Bone marrow (tissue), 2 donors: ENCODE measurements at places on chromosomes 5 and 9.

DNA sequence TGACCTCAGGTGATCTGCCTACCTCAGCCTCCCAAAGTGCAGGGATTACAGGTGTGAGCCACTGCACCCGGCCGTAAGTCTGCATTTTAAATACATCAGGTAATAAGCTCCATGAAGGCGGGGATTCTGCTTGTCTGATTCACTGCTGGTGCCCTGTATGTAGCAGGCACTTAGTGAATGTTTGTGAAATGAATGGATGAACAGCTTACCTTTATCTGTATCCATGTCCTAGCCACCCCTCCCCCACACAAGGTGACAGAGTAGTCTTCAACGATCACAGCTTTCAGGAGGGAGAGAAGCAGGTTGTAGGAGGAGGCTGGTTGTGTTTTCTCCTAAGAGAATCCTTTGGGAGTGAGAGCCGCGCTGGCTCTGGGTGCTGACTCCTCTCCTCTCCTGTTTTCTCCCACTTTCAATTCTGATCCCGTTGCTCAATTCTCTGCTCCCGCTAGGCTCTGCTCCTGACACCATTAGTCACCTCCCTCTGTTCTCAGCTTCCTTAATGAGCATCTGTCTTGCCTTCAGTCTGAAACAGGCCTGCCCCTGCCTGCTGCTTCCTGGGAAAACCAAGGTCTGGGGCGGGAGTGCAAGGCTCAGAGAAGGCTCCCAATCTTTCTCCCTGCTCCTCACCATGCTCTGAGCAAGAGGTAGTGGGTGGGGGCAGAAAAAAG, 88.8 kb upstream of the CTNNA1 start:
- no peak for DNase-seq

DNA sequence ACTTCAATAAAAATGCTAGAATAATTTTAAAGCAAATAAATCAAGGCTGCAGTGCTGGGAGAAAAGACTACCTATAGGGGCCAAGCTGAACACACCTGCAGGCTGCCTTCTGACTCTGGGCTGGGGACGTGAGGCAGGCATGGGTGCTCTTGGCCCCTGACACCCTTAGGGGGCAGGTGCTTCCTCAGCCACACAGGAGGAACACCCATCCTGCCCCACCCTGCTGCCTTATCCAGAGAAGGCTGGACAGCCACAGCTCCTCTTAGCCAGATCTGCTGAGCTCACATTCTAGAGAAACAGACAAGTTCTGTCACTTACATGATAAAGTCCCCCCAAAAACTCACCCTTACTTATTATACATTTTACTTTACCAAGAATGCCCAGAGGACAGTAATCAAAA, 6.6 kb upstream of the LMX1B start:
- no peak for DNase-seq

GRCh38 chr9:124454296-124454695, 4.0 kb downstream of the ADGRD2 start:
- no peak for DNase-seq

GRCh38 chr5:164353155-164353554, 847.7 kb downstream of the MAT2B start:
- no peak for DNase-seq

DNA sequence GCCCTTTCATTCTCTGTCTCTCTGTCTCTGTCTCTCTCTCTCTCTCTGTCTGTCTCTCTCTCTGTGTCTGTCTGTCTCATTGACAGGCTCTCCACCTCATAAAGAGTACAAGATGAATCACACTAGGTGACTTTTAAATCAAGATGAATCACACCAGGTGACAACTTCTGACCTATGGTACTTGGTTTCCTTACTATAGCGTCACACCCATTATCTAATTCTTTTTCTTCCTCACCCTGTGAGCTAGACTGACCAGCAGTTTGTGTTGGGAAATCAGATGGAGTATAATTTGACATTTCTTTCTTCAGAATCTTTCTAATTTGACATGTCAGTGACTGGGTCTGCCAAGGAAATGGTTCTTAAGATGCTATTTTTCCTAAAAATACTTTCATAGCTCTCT, 232.9 kb downstream of the ARRDC3 start:
- DNase-seq, result no peak

DNA sequence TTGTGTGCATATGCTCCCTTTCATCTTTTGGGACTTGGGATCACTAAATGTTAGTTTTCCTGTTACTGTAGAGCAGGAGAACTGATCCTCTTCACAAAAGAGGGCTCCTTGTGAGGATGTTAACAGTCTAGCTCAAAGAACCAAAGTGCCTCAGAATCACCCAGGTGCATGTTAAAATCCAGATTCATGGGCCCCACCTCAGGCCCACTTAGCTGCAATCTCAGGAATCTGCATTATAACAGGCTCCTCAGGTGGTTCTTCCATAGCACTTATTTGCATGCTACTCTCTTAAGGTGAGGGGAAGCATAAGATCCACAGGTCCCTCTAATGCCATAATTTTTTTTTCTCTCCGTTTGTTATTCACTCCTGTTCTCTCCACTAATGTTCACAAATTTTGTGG, 14.8 kb upstream of the MEF2C start:
- DNase-seq, result no peak

DNA sequence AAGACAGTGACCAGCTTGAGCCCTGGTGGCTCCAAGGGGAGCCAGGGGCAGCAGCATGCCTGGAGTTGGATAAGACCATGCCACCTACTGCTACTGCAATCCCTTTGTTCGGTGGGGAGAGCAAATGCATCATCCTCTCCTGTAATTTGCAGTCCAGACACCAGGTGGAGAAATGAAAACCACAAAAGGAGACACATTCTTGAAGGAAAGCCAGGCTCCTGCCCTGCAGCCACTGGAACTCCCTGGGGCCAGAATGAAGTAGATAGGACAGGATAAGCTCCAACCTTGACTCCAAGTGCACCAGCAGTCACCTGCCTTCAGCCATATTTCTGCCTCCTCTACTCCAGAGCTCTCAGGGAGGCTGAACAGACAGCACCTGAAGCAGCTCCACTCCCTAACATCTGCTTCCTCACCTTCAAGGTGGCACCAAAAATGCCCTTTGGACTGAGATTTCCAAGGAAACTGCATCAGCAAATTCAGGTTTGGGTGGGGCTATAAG, 65.1 kb upstream of the IQGAP2 start:
- no peak for DNase-seq

DNA sequence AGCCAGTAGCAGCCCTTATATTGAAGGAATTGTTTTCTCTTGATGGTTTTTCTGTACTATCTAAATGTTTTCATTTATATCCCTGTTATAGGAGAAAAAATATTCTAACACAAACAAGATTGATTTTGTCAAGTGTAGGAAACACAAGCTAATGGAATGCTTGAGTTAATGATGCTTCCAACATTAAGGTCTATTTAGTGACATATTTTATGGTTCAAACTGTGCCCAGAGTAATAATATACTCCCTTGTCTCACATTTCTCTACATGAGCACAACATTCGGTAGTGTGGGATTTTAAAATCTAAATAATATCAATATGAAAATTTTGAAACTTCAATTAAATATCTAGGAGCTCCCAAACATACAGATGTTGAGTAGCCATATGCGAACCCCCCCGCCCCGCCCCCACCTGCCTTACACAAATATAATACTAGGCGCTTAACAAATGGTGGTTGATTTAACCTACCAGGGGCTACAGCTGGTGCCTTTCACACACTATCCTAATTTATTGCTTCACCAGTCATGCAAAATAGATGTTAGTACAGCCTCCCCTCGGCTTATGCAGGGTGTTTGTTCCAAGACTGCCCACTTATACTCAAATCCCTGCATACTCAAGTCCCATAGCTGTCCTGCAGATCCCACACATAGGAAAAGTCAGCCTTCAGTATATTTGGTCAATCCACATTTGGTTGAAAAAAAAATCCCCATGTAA, 124.1 kb upstream of the ACO1 start:
- DNase-seq, result no peak

DNA sequence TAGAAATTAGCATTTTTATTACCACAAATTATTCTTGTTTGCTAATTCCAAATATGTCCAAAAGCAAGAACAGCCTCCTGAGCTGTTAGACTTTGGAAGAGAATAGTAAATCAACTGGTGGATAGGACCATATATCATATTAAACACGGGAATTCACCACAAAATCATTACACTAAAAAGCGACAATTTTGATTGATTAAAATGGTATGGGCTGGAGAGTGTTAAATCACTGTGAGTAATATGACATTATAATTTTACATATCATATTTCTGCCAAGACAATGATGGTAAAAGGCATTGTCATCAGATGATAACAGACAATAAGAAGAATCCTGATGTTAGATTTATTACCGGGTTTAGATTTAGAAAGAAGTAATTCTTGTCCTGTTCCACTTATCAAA, 107.2 kb upstream of the ARRDC3 start:
- no peak for DNase-seq

- DNase-seq, result no peak
These were observed 60.1 kb downstream of the VCAN start for GRCh38 chr5:83531661-83532060.

GRCh38 chr9:70910598-70910997, 210.8 kb downstream of the TRPM3 start:
- no peak for DNase-seq

DNA sequence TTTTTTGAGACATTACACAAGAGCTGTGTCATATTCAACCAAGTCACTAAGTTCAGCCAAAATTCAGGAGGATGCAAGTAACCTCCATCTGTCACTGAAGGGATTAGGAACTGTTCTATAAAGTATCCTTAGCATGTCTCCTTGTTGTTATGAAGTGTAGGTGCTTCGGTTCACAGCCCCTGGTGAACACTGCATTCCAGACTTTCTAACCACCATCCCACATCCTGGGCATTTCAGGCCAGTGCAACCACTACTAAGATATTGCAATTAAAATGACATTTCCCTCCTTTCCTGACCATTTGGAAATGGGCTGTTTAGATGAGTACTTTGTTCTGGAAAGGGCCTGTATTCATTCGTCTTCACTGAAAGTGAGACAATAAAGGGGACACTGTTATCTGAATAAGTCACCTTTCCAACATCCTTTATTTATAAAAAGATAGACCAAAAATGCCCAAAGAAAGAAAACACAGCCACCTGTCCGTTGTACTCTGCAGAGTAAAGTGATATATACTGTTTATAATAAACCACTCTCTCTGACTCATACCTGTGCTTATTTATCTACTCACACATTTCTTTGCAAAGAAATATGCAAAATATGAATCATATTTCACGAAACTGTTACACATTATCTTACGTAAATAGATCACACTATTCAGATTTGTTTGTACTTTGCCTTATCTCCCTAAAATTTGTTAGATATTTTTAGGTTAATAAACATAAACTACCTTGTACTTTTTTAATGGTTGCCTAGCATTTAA, 861.9 kb downstream of the CDH18 start:
- DNase-seq, result no peak

DNA sequence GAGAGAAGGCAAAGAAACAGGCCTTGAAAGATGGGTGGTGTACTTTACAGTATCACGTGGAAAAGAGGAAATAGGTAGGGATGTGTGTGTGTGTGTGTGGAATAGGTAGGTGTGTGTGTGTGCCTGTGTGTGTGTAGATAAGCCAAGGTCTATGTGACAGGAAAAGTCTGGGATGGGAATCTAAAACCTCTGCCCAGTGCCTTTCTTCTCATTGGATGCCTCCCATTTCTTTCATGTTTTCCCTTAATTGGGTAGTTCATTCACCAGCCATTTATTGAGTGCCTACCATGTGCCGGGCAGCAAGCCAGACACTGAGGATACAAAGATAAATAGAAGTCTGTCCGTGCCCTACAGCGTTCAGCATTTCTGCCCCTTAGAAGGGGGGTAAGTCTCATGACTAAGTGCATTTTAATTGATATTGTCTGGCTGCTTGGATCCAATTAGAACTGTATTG, 1.0 kb downstream of the URM1 start:
- DNase-seq, result no peak

DNA sequence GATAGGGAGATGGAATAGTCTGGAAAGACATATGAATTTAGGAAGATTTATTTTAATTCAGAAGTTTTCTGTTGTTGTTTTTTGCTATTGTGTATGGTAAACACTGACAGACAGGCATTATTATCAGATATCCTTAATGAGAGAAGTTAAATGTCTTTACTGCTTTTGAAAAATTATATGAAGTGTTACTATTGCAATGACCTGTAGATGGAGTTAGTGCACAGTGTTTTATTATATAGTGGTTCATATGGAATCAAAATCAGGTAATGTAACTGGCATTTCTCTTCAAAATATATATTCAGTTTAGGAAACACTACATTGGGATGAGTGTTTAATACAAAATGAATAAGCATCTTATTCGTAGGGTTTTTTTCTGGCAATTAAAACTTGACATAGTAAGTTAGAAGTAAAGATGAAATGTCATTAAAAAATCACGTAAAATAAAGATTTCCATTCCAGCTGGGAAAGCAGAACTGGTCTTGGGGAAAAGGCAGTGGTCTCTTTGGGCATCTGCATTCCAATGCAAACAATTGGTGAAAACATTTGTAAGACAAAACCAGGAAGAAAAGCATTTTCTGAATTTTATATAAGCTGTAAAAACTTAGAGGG, 3.9 kb downstream of the GABRA1 start:
- no peak for DNase-seq

GRCh38 chr9:122336866-122337555, 33.8 kb upstream of the PTGS1 start:
- DNase-seq, result no peak

- DNase-seq, result no peak
These were observed 212.0 kb upstream of the KIF2A start for GRCh38 chr5:62093976-62094375.

DNA sequence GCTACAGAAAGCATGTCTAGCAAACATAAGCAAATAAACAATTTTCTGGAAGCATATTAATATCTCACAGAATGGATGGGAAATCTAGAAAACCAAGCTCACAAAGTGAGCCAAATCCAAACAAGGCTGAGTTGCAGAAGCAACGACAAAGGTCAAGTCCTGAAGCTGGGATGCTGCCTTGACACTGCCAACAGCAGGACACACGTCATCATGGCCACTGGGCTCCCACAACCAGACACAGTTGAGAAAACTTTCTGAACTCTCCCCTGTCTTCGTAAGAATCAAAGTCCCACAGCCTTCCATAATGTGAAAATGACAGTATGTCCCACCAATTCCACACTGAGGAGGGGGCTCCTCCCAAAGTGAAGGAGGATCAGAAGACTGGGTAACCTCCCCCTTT, 37.6 kb downstream of the EPB41L4A start:
- DNase-seq, result no peak

GRCh38 chr5:169592937-169593650, 9.5 kb downstream of the SPDL1 start:
- no peak for DNase-seq

GRCh38 chr9:124527781-124528180, 20.6 kb upstream of the NR5A1 start:
- DNase-seq, result no peak

GRCh38 chr5:177086654-177087397, at the start of gene FGFR4:
Gene FGFR4, plus strand, starts transcription at chr5:177086915. Its CDS starts 2,688 bp downstream, at chr5:177089603.
- peak; percentile 9 for DNase-seq
